Tongue (tissue), 3 donors: ENCODE measurements at places on chromosomes 3 and 15. TPM values are rescaled to one million over a fixed set of nuclear protein-coding genes. Genes with fewer than 3 reads are reported as not detected.

The CAND2 gene
- 58.5 TPM for total RNA-seq

The GOLGA6L22 gene
- not detected for total RNA-seq

The GLCE gene
- total RNA-seq: 42.7 TPM

The SPINT1 gene
- total RNA-seq: 49.2 TPM

The MUC20 gene
- total RNA-seq: 11.5 TPM

The ANKRD63 gene
- 2.4 TPM for total RNA-seq

The ZNF620 gene
- 3.0 TPM for total RNA-seq

The COMMD4 gene
- 25.0 TPM for total RNA-seq

The ALS2CL gene
- total RNA-seq: 39.8 TPM

The NR1I2 gene
- total RNA-seq: not detected
